ENCODE measurements at places on chromosomes 2 and 18.

GRCh38 chr18:59050661-59051057 lies 89.0 kb upstream of the SEC11C start:
- no peak for DNase-seq

DNA sequence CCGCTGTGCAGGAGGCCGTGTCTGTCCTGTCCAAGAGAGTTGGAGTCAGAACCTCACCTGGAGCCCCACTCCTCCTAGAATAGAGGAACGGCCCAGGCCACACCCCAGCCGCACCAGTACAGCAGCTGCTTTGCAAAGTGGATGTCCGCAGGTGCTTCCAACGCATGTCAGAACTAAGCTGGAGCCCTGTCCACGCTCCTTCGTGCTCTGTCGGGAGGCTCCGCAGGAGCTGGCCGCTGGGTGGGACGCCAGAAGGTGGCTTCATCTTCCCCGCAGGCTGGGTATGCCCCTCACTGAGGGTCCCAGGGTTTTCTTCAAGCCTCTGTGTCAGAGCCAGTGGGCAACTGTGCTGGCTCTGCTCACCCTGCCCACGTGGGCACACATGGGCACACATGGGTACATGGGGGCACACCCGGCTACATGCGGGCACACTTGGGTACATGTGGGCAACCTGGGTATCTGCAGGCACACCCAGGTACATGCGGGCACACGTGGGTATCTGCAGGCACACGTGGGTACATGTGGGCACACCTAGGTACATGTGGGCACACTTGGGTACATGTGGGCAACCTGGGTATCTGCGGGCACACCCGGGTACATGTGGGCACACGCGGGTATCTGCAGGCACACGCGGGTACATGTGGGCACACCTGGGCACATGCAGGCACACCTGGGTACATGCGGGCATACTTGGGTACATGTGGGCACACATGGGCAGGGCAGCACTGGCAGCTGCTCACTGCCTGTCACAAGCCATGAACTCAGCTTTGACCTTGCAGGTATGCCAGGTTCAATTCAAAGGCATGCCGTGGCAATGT lies 67.1 kb upstream of the CTDP1 start:
- DNase-seq, result no peak

DNA sequence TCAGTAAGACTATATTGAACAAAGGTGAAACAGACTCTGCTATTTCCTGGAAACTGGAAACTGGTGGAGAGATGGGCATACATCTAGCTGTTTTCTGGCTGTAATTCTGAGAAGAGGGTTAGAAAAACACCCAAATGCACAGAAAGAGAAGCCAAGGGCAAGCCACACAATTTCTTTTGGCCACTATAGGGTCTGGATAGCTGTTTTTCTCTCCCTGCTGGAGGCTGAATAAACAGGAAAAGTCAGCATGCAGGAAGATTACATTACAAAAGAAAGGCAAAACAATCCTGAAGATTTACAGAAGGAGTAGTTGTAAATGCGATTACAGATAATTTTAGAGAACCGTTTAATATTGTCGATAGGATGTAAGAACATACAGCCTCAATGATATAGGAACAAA lies 186.2 kb upstream of the REG3G start:
- DNase-seq, result no peak

DNA sequence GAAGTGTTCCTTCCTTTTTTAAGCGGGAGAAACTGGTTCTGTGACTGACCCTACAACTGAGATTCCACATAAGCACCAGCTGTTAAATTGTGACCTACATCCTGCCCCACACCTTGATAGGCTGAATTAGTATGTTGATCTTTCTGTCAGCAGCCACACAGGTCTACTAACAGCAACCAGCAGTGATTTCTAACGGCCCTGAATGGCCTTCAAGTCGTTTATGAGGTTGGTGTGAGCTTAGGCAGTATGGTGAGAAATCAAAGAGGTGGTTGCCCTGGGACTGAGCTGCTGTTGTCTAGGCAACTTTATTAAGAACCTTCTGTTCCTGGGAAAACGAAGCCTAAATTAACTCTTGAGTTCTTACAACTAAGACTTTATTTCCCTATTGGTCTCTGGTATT lies 197.2 kb upstream of the FSHR start:
- DNase-seq, result no peak

DNA sequence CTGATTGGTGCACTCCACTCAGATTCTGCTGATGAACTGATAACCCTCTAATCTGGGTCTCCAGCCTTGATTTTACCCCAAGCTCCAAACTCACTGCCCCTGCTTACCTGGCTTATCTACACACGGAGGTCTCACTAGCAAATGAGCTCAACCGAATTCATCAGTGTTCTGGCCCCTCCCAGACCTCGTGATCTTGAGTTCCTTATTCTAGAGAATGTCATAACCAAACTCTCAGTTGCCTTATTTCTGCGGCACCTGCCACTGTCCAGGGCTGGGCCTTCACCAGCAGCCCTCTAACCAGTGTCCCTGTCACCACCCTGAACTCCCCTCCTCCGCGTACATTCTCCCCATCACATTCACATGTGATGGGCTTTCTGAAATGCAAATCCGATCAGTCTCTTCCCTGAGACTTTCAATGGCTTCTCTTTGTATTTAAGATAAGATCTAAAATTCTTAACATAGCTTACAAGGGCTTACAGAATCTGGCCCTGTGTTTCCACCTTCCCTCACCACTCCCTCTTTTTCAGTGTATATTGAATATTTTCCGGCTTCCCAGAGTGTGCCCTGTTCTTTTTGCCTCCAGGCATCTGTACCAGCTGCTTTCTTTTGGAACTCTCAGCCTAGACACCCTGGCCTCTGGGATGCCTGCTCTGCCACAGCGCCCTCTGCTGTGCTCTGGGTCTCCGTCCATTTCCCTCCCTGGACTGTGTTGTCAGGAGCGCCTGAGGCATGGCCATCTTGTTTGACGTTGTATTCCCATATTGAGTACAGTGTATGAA lies 31.1 kb downstream of the NAB1 start:
- peak; percentile 58 for DNase-seq

GRCh38 chr2:27370816-27371620 lies 602 bp downstream of the SNX17 start:
- peak; percentile 37 for DNase-seq

DNA sequence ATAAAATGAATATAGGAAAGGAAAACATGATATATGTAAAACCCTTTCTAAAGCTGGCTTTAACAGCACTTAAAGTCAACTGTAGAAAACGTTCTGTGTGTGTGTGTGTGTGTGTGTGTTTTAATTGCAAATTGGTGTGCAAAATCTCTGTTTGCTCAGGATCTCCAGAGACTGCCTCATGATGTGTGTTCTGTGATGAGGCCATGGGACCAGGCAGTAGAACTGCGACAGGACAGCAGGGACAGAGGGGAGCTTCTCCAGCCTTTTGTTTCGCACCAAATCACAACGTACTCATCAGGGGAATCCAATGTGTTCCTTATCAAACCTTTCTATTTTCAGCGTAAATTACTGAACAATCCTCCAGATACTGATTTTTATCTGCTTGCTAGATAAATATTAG lies 66.7 kb downstream of the NXPH2 start:
- no peak for DNase-seq

DNA sequence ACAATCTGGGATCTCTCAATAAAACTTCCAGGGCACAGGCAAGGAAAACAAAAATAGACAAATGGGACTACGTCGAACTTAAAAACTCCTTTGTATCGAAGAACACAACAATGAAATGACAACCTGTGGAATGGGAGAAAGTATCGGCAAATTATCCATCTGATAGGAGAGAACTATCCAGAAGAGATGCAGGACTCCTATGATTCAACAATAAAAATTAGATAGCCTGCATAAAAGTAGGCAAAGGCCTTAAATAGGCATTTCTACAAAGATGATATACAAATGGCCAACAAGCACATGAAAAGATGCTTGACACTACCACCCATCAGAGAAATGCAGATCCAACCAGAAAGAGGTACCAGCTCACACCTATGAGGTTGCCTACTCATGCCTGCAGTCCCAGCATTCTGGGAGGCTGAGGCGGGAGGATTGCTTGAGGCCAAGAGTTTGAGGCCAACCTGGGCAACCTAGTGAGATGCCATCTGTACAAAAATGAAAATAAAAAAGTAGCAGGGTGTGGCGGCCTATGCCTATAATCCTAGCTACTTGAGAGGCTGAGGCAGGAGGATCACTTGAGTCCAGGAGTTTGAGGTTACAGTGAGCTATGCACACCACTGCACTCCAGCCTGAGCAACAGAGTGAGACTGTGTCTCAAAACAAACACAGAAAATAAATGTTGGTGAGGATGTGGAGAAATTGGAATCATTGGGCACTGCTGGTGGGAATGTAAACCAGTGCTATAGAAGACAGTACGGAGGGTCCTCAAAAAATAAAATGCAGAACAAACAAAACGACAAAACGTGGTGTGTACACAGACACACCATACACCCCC lies 21.6 kb downstream of the TWIST2 start:
- DNase-seq, result no peak

DNA sequence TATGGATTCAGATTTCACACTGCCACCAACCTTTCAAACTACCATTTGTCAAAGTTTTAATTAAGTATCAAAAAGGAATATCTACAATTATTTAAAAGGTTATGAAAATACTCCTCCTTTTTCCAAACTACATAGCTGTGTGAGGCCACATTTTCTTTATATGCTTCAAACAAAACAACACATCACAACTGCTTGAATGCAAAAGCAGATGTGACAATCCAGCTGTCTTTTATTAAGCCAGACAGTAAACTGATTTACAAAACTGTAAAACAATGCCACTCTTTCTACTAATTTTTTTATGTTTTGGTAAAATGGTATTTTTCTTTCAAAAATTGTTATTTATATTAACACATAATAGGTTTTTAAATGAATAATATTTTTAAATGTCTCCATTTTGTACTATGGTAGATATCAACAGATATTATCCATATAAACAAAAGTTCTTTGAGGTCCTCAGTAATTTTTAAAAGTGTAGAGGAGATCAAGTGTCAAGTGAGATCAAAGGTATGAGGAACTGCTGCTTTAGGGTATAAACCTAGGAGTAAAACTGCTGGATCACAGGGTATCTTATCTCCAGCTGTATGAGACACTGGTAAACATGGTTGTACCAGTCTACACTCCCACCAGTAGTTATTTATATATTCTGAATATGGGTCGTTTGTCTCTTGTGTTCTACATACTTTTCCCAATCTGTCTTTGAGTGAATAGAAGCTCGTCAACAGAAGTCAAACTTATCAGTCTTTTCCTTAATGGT lies 68.8 kb upstream of the SERTAD2 start:
- no peak for DNase-seq

- DNase-seq, result no peak
These were observed 147.9 kb downstream of the MYT1L start for GRCh38 chr2:2183176-2183575.

GRCh38 chr2:66805016-66805865 lies 370.3 kb downstream of the MEIS1 start:
- no peak for DNase-seq

GRCh38 chr2:200471324-200471848 lies 38.5 kb downstream of the KCTD18 start:
- peak; percentile 53 for DNase-seq

DNA sequence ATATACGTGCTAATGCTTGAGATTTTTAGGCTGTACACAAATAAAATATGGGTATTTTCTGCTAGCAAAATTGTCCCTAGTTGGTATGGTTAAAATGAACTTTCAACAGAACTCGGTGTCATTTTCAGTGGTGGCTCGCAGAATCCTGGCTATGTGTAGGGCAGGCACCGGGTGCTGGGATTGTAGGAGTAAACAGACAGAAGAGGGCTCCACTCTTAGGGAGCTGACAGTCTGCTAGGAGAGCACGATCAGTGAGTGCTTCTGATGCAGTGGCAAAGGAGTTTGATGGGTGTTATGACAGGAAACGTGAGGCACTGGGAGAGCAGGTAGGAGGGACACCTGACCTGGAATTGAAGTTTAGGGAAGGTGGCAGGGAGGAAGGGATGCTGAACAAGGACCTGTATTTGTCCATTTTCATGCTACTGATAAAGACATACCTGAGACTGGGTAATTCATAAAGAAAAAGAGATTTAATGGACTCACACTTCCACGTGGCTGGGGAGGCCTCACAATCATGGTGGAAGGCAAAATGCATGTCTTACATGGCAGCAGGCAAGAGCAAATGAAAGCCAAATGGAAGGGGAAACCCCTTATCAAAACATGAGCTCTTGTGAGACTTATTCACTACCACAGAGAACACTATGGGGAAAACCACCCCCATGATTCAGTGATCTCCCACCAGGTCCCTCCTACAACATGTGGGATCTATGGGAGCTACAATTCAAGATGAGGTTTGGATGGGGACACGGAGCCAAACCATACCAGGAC lies 105.4 kb upstream of the LCLAT1 start:
- no peak for DNase-seq

DNA sequence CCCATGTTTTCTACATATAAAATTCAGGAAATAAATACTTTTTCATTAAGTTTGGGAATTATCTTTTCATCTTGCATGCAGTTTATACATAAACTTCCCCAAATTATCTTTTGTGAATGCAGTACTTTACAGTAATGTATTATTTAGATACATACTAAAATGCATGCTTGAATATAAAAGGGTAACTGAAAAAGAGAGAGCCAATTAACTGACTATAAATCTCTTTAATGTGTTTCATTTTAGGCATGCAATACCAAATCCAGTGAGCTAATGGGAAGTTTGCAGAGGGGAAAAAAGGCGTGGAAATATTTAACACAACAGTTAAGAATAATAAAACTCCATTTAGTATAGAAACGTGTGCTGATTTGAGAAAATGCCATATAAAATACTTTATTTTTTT lies 39.2 kb downstream of the COL4A4 start:
- no peak for DNase-seq

DNA sequence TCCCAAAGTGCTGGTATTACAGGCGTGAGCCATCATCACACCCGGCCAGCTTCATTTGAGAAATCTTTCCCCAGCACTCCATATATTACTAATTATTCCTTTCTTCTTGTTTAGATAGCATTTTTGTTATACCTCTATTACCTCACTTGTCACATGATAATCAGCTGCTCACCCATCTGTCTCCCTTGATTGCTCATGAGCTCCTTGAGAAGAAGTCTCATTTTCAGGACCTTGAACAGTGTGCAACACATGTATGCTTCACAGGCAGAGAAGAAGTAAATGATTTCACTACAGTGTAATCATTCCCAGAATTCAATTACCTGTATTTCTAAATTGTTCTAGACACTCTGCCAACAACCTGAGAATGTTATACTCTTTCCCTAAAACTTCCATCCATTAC lies 6.2 kb downstream of the PAIP2B start:
- no peak for DNase-seq
